ENCODE measurements at places on chromosomes 7 and 10. TPM values are rescaled to one million over a fixed set of nuclear protein-coding genes. Genes with fewer than 3 reads are reported as not detected.
A peak's percentile ranks its signal among the peaks of the same experiment; 100 is the strongest.

DNA sequence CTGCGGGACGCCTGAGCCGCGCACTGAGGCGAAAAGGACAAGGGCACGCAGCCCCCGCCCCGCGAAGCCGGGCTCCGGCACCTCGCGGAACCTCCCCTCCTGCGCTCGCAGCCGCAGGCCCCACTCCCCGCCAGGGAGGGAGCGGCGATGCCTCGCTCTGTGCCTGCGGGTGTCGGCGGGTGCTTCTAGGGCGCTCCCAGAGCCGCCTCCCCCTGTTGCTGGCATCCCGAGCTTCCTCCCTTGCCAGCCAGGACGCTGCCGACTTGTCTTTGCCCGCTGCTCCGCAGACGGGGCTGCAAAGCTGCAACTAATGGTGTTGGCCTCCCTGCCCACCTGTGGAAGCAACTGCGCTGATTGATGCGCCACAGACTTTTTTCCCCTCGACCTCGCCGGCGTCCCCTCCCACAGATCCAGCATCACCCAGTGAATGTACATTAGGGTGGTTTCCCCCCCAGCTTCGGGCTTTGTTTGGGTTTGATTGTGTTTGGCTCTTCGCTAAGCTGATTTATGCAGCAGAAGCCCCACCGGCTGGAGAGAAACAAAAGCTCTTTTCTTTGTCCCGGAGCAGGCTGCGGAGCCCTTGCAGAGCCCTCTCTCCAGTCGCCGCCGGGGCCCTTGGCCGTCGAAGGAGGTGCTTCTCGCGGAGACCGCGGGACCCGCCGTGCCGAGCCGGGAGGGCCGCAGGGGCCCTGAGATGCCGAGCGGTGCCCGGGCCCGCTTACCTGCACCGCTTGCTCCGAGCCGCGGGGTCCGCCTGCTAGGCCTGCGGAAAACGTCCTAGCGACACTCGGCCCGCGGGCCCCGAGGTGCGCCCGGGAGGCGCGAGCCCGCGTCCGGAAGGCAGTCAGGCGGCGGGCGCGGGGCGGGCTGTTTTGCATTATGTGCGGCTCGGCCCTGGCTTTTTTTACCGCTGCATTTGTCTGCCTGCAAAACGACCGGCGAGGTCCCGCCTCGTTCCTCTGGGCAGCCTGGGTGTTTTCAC is 519 bp downstream of the ITGB8 start:
- peak; percentile 39 for DNase-seq

DNA sequence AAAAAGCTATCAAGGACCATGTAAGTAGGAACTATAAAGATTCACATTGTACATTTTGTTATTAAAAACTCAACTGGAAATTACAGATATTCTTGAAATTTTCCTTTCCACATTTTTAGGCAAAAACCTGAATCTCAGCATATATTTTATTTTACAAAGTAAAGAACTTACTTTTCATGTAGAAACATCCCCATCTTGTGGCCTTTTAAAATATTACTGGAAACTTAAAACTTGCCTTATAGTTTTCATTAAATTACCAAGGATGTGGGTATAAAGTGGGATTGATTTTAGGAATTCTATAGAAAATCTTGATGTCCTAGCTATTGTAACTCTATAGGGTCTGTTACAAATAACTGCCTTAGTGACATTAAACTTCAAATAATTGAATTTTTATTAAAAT is 10.6 kb downstream of the DBF4 start:
- DNase-seq = no peak

GRCh38 chr7:149791-150636 is 42.4 kb upstream of the FAM20C start:
- DNase-seq = peak; percentile 50

DNA sequence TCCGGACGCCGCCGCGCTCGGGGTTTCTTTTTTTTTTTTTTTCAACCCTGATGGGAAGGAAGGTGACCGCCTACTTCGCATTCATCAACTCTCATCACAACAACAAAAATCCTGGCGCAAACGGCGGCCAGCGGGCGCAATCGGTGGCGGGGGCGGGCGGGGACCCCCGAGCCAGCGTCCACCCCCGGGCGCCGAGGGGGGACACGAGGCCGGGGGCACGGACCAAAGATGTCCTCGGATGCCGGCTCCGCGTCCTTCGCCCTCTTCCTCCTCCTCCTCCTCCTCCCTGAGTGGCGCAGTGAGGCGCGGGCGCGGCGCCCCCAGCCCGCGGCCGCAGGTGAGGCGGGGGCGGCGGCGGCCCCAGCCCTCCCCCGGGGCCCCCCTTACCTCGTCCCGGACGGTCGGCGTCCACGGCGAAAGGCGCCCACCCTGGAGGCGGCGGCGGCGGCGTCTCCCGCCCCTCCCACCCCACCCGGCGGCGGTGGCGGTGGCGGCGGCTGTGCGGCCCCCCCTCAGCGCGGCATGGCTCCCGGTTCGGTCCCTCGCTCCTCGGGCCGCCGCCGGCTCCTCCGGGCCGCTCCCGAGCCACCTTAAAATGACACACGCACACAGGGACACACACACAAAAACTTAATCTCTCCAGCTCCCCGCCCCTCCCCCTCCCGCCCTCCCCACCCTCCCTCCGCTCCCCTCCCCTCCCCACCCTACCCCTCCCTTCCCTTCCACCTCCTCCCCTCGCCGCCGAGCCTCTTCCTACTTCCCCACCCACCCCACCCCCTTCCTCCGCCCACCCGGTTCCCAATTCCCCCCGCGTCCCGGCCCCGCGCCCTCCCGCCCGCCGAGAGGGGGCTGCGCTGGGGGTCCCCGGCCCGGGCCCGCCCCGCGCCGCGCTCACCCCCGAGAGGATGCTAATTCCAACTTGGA is at the start of gene CTBP2:
TSS of gene CTBP2 (minus strand) at position 632 of the 924 bp plus-strand sequence.
- no peak for DNase-seq

COMTD1 gene
- 26.7 TPM for total RNA-seq

TEX47 gene
- total RNA-seq = not detected

AKR1C8 gene
- total RNA-seq = not detected

ALOX5 gene
- 4.0 TPM for total RNA-seq

All from activated T-cell treated with anti-CD3 and anti-CD28 coated beads, Interleukin-2, amount 50 U/mL, for 72 hours (primary cell).